ENCODE measurements at places on chromosomes 12 and 14.

GRCh38 chr12:130780880-130781575 is 58.0 kb downstream of the STX2 start:
- no peak for DNase-seq

- DNase-seq, result no peak
Observed at GRCh38 chr14:91372671-91373495, 44.7 kb downstream of the CCDC88C start.

- peak; percentile 90 for DNase-seq
Observed at GRCh38 chr12:113244047-113244460, 22.8 kb downstream of the TPCN1 start.

GRCh38 chr12:38102197-38102596 is 214.4 kb upstream of the ALG10B start:
- DNase-seq, result no peak

Data from midbrain (tissue), 1 donor.